ENCODE measurements at places on chromosomes 1 and 21. TPM values are rescaled to one million over a fixed set of nuclear protein-coding genes. Genes with fewer than 3 reads are reported as not detected.

GRCh38 chr1:117096951-117097408 lies 24.6 kb downstream of the TRIM45 start:
- peak; percentile 37 for DNase-seq

DNA sequence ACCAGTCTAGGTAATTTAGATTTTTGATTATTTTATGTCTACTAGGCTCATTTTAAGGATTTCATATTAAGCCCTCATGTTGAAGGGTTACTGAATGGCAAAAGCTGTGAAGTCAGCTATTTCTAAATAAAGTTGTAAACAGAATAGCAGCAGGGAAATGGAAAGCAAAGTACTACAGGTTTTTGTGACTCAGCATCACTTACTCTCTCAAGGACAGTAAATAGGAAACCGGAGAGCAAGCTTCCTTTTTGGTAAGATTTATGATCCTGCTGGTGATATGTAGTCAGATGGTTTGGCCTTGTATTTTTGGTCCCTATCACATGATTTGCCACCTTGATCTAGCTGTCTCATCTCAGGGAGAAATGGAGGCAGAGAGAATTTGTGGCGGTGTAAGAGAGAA lies 226.0 kb downstream of the RPS6KC1 start:
- no peak for DNase-seq

DNA sequence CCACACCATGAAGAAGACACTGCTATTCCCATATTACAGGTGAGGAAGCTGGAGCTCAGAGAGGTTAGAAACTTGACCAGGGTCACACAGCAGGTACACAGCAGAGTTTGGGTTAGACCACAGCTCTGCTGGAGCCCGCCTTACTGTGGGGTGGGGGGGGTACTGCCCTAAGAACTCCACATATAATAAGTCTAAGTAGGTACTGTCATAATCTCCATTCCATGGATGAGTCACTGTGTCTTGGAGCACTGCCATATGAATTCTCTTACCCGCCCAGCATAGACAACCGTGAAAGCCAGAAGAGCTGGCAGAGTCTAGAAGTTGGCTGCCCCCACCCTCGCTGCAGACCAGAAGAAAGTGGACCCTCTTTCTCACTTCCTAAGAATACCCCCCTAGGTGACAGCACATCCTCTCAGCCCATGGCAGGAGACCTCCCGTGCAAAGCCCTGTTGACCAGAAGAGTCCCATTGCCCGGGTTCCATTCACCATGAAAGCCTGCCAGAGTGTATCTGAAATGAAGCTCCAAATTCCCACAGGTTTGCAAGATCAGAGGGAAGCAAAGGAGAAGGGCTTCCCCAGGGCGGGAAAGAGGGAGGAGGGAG lies 5.2 kb upstream of the PLA2G2D start:
- DNase-seq, result peak; percentile 68

GRCh38 chr1:36693161-36693525 lies 210.4 kb upstream of the CSF3R start:
- no peak for DNase-seq

GRCh38 chr1:70034403-70034802 lies 171.0 kb downstream of the LRRC40 start:
- peak; percentile 67 for DNase-seq

GRCh38 chr1:230892018-230892491 lies 23.7 kb upstream of the C1orf198 start:
- no peak for DNase-seq

CROCC gene
- total RNA-seq, result 13.8 TPM

NR1I3 gene
- total RNA-seq, result not detected

KIFAP3 gene
- total RNA-seq, result 19.6 TPM
